Uterus (tissue), 4 donors: ENCODE measurements at places on chromosomes 7 and 10. TPM values are rescaled to one million over a fixed set of nuclear protein-coding genes. Genes with fewer than 3 reads are reported as not detected.
A peak's percentile ranks its signal among the peaks of the same experiment; 100 is the strongest.

Gene PVRIG
- total RNA-seq, result not detected

GRCh38 chr10:114618722-114619121, 39.4 kb downstream of the ABLIM1 start:
- no peaks in the 10 kb centered on the region for H3K36me3 ChIP-seq
- H3K27ac ChIP-seq, result no peak overlapping the region
- no peak overlapping the region for H3K4me3 ChIP-seq

GRCh38 chr7:110868458-110868857, 222.5 kb upstream of the LRRN3 start:
- no peaks in the 10 kb centered on the region for H3K36me3 ChIP-seq
- H3K4me1 ChIP-seq, result no peaks in the 10 kb centered on the region
- no peak overlapping the region for H3K27ac ChIP-seq
- H3K27me3 ChIP-seq, result no peaks in the 10 kb centered on the region

GRCh38 chr7:17968791-17969715, 28.8 kb upstream of the SNX13 start:
- no peak overlapping the region for H3K4me3 ChIP-seq
- no peaks in the 10 kb centered on the region for H3K27me3 ChIP-seq
- no peaks in the 10 kb centered on the region for H3K36me3 ChIP-seq
- no peak overlapping the region for H3K27ac ChIP-seq
- DNase-seq, result no peak

- peak; percentile 91 for DNase-seq
- peaks cover 30% of the 10 kb centered on the region for H3K4me1 ChIP-seq
- peak overlapping the region; percentile 98 for H3K27ac ChIP-seq
- no peaks in the 10 kb centered on the region for H3K36me3 ChIP-seq
- H3K27me3 ChIP-seq, result no peaks in the 10 kb centered on the region
Observed at GRCh38 chr7:100545360-100546128, 6.5 kb downstream of the AGFG2 start.

DNA sequence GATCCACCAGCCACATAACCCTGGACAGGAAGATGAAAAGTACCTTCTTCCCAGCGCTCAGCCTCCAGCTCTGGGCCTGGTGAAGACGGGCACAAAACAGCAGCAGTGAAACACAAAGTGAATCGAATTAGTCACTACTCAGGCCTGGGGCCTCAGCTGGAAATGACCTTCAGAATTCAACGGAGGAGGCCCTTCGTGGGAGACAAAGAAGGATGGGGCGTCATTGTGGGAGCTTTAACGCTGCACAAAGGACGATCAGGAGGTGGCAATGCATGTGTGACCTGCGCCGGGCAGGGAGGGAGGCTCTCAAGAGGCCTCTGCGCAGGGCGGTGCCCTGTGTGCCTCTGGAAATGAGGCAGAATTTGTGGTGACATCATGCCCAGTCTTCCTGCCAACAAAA, 161.9 kb downstream of the DNAJB6 start:
- no peaks in the 10 kb centered on the region for H3K4me1 ChIP-seq
- H3K36me3 ChIP-seq, result no peaks in the 10 kb centered on the region
- no peak overlapping the region for H3K27ac ChIP-seq
- DNase-seq, result no peak

GRCh38 chr7:83394776-83395175, 232.1 kb upstream of the PCLO start:
- no peak overlapping the region for H3K27ac ChIP-seq
- no peaks in the 10 kb centered on the region for H3K36me3 ChIP-seq
- no peaks in the 10 kb centered on the region for H3K27me3 ChIP-seq
- no peak for DNase-seq

DNA sequence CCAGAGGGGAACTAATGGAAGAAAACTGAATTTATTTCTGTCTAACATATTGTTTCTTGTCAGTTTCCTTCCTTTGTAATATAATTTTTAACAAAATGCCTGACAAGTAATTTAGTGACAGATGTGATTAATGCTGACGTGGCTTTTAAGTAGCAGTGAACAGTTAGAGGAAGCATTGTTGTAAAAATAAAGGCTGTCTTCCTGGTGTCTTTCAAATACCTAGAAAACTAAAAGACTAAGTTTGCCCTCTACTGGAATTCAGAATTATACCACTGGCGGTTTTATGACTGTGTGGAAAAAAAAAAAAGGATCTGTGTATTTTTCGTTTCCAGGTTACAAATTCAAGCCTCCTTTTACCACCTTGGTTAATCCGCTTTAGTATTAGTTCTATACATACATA, 217.1 kb upstream of the DPP6 start:
- no peaks in the 10 kb centered on the region for H3K27me3 ChIP-seq
- no peaks in the 10 kb centered on the region for H3K36me3 ChIP-seq
- peak overlapping the region; percentile 43 for H3K27ac ChIP-seq
- no peak overlapping the region for H3K4me3 ChIP-seq
- DNase-seq, result no peak

DNA sequence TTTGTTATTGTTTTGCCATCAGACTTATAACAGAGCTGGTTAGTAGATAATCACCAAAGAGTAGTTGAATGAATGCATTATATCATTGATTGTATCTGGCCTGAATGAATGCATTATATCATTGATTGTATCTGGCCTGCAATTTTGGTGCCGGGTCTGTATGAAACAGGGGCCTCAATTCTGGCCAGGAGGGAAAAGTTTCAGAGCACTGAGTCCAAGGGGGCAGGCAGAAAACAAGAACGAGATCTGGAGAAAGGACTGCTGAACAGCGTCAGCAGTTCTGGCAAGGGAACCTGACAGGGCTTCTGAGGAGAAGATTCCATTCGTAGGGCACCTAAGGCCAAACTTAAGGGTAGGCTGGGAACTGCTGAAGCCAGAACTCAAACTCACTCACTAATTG, 128.0 kb downstream of the SEMA3C start:
- H3K27ac ChIP-seq, result peak overlapping the region; percentile 67
- no peaks in the 10 kb centered on the region for H3K27me3 ChIP-seq
- H3K4me1 ChIP-seq, result no peaks in the 10 kb centered on the region
- peak; percentile 37 for DNase-seq
